ENCODE measurements at places on chromosomes 6 and 20.
A peak's percentile ranks its signal among the peaks of the same experiment; 100 is the strongest.

DNA sequence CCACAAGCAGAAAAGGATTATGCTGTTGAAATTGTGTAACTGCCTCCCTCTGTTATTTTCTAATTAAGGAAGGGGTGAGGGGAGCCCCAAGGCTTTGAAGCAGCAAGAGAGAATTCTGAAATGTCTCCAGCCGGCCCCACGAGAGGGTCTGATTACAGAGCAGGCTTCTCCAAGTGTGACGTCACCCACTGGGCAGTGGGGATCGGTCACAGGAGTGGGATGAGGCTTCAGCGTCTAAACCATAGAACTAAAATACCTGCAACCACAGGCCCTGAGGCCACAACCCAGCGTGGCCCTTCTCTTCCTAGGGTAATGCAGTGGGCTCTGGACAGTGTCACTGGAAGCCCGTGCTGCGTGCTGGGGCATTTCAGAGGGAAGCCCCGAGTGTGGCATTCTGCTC lies 38.6 kb upstream of the APCDD1L start:
- no peak for DNase-seq

DNA sequence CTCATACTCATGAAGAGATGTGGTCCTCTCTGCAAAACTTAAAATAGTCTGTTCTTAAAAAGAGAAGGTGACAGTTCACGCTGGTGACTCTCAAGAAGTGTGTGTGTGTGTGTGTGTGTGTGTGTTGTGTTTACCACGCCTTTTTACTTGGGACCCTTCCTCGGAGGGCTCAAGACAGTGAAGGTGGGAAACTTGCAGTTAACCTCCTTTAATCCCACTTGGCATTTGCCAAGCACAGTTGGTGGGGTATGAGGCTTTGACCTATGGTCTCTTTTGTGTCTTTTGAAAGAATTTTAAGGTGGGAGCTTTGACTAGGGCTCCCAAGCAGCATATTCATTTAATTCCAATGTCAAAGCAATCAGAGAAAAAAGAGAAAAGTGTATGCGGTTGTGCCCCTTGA lies 395.8 kb downstream of the TFAP2B start:
- DNase-seq: no peak

DNA sequence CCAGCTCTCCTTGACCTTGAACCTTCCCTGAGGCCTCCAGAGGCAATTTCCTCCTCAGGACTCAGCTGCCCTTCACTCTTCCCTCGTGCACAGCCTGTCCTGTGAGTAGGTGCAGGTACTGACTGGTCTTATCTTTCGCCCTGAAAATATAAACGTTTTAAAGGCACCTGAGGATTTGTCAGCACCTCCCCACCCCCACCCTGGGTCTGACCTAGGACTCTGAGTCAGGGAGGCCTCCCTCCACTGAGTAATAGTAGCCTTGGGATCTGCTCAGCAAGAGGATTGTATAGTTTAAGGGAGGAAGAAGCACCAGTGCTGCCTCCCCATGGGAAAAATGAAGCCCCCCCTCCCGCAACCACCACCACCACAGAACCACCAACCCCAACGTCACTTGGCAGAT lies 54.6 kb downstream of the PPARD start:
- no peak for DNase-seq

DNA sequence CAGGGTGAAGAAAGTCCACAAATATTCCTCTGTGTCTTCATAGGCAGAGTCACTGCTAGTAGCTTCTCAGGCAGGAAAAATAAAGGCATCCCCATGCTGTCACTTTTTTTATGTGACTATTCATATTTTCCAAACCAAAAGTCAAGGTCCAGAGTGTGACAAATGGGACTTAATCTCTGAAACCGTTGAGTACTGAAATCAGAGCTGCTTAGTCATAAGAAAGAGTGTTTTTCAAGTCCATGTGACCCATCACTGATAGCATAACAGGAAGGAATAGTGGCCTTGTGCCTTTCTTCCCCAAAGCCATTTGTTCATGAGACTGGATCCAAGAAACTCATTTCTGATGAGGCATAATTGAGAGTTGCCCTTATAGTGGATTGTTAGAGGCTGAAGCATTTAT lies 210.3 kb upstream of the TSHZ2 start:
- DNase-seq: no peak

- DNase-seq: no peak
These were observed 20.0 kb downstream of the PNLDC1 start for GRCh38 chr6:159819932-159820640.

DNA sequence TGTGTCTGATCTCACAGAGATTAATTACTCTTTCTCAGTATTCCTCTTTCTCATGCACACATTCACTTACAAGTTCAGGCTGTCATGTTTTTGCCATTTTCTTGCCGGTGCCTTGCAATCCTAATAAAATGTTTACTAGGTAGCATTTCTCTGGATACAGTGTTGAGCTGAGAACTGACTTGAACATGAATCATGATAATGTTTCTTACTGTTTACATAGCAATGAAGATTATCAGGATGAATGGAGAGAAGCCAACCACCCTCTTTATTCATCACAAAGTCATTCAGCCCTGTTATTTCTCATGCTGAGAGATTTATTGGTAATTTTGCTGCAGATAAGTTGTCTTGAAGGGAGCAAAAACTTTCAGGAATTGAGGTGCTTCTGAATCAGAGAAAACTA lies 185.5 kb upstream of the ECI2 start:
- DNase-seq: no peak

- DNase-seq: no peak
These were observed 41.3 kb downstream of the ADGRF1 start for GRCh38 chr6:47000842-47001241.

GRCh38 chr20:50142812-50143211 lies 10.7 kb downstream of the PEDS1 start:
- no peak for DNase-seq

- DNase-seq: no peak
These were observed 279.6 kb upstream of the JARID2 start for GRCh38 chr6:14966096-14966905.

DNA sequence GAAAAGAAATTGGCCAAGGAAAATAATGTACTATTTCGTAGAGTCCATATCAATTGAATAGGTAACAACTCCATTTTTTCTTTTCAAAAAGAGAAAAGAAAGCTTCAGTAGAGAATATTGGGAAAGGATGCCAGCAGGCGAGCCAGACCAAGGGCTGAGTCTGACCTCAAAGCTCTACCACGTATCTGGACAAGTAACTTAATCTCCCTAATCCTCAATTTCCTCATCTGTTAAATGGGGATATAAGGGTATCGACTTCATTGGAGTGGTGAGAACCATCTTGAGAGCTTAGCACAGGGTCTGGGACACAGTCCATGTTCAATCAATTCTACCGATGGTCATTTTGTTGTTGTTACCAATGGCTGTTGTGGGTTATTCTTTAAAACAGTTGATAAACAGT lies 63.2 kb upstream of the TBC1D7 start:
- no peak for DNase-seq

DNA sequence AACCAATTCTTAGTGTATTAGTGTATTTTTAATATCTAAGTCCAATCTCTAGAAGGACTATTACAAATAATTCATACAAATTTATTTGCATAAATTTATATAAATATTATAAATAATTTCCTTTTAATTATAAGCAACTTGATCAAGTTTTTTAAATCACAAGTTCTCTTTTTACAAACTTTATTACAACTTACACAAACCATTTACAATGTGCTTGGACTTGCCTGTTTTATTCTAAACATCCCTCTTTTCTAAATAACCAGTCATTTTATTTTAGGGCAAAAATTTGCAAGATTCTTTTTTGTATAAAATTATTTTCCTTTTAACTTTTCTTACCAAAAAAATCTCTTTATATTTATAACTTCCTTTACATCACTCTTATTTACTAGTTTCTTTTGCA lies 83.5 kb upstream of the SYNCRIP start:
- no peak for DNase-seq

DNA sequence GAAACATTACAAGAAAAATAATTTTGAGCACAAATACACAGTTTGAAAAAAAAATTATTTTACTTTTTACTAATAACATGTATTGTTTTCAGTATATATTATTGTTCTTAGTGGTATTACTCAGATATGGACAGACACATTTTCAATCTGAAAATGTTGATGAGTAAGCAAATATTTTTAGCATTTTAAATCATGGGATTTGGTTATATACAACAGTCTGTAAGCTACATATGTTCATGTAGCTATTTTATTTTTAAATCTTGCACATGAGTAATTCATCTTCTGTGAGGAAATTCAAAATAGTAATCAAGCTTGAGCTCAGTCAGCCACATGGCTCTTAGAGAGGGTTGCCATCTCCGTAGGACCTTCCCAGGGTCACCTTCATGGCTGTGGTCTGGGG lies 471.9 kb downstream of the QKI start:
- no peak for DNase-seq

DNA sequence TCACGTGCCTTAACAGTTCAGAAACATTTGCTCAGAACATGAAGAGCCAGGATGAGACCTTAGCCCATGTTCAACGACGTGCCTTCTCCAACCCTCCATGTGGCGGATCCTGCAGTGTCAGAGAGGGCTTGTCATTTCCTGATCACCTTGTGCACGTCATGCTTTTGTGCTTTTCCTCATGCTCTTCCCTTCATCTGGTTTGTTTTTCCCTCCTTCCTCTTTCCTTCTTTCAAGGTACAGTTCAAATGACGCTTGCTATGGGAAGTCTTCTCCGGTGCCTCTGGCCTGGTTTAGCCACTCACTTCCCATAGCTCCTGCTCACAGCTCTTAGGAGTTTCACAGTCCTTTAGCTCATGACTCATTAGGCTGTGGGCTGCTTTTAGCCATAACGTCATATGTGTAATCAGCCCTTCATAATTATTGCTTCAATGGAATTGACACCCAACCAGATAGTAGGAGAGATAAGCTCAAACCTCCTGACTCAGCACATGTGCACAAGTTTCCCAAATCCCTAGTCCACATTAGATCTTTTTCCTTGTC lies 102.7 kb upstream of the CNKSR3 start:
- no peak for DNase-seq

DNA sequence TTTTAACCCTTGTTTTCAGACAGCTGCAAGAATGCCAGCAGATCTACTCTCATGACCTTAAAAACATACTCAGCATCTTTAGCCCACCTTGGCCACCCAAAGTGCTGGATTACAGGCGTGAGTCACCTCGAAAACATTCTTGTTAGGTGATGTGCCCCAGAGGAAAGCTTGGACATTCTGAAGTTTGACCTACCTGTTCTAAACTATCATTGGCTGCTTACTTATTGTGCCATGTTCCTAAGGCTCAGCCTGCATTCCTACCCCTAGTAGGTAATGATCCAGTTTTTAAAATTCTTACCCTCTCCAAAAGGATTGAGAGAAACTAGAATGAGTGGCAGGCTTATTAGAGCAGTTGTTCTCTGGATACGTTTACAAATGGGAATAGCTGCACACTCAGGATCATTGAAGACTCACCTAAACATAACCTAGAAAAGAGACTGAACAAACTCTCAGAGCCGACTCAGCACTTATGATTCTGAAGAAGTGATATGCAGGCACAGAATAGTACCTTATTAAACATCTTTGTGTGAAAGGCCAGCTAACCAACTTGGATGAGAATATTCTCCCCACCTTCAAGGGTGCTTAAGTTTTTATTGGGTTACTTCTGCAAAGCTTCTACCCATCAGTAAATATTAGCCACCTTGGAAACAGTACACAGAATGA lies 362.1 kb downstream of the NRN1 start:
- no peak for DNase-seq

DNA sequence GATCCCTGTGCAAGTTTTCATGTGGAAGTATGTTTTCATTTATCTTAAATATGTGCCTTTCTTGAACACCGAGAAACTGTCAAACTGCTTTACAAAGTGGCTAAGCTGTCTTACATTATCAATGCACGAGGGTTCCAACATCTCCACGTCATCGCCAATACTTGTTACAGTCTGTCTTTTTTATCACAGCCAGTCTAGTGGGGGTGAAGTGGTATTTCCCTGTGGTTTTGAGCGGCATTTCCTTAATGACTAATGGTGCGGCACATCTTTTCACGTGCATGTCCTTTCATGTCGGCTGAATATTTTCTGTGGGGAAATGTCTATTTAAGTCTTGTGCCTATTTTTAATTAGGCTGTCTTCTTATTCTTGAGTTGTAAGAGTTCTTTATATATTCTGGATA lies 280.4 kb downstream of the FOXC1 start:
- DNase-seq: no peak

DNA sequence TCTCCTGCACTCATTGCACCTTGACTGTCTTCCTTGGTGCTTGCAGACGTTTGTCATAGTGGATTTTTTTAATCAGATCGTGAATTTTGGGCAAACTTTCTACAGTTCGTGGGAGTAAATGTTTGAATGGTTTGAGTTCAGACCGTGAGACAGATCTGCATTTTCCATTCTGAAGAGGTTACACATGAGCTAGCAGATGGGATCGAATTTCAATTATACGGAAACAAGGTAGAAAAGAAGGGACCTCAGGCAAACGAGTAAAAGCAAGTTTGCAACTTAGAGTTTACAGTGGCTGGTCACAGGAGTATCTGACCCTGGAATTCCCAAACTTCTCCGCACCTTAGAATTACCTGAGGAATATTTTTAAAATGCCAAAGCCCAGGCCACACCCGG lies 17.2 kb upstream of the NCR2 start:
- DNase-seq: no peak

- no peak for DNase-seq
These were observed 308.5 kb downstream of the BMP7 start for GRCh38 chr20:56957737-56958553.

DNA sequence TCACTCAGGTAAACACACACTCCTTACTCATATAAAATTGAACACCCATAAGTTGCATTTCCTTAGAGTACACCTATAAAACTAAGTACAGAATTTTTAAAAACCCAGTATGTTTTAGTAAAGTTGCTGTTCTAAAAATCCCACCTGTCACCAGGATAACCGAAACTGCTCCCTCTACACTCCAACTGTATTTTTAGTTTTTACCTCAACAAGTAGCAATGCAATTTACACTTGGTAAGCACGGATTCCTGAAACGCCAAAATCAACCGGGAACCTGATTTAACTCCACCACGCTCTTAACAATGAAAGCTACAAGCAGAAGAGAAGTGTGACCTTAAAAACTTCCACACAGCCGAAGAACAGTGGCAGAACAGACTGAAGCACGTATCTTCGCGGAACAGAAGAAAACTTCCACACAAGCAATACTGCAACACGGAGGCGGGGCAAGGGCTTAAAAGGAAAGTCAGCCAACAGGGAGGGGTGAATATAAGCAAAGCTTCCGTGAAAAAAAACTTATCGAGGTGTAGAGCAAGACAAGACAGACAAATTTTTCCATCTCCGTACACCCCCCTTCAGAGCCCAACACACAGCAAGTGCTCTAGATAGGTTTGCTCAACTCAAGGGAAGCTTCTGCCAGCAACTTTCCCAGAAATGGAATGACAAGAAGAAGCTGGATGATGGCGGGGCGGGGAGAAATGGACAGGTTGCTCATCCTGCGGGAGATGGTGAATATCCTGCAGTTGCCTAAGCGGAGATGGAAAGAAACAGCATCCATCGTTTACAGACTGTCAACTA lies 1.4 kb downstream of the STAU1 start:
- DNase-seq: peak; percentile 53

- DNase-seq: no peak
These were observed 5.9 kb downstream of the F13A1 start for GRCh38 chr6:6314596-6314995.

- DNase-seq: no peak
These were observed 107.4 kb upstream of the FRMD1 start for GRCh38 chr6:168186438-168186837.

GRCh38 chr6:93792746-93793145 lies 373.4 kb upstream of the EPHA7 start:
- no peak for DNase-seq
